ENCODE measurements at places on chromosomes 1 and 21.

- no peak for DNase-seq
Observed at GRCh38 chr1:15033264-15033663, 120.3 kb upstream of the TMEM51 start.

DNA sequence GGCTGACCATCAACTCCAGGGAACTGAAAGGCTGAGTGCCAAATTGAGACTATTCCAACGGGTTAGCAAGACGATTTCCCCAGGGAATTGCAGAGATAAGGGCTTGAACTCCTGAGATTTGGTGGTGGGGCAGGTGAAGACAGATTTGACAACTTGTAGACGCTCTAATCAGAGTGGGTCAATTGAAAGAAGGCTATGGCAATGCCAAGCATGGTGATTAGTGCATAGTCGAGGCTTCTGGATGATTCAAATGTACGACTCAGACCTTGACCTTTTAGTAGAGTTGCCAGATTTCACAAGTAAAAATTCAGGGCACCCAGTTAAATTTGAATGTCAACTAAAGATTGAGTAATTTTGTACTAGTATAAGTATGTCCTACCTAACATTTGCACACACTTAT lies 302.1 kb upstream of the SPAG17 start:
- DNase-seq, result no peak

GRCh38 chr1:23699280-23700179 lies 7.9 kb downstream of the RPL11 start:
- DNase-seq, result no peak

DNA sequence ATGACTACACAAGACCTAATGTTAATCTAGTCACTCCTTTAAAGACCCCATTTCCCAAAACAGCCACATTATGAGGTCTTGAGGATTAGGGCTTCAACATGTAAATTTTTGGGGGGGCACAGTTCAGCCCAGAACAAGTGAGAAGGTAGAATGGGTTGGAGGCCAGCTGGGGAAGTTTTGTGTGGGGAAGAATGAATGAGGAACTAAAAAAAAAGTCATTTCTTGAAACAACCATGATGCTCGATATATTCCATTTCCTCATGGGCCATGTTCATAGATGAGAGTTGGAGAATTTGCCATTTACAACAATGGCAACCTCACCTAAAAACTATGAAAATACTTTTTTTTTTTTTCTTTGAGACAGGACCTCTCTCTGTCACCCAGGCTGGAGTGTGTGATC lies 14.5 kb downstream of the NLRP3 start:
- no peak for DNase-seq

DNA sequence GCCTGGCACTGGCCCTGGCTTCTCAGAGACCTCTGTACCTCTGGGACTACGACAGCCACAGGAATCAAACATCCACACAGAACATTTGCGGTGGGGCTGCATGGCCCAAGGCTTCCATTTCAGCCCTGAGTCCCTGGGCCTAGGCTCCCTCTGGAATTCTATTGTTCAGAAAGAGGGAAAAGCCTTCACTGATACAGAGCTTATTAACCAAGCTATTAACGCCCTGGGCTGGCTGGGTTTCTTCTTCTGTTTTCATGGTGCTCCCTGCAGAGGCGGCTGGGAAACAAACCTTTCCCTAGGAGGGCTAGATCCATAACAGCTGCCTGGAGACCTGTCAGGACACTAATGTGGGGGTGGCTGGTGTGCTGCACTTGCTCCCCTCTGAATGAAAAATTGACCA lies 88.2 kb downstream of the KAZN start:
- no peak for DNase-seq

- DNase-seq, result no peak
Observed at GRCh38 chr1:33119532-33120217, 38.7 kb downstream of the AZIN2 start.

- no peak for DNase-seq
Observed at GRCh38 chr1:234583755-234584419, 26.1 kb downstream of the IRF2BP2 start.
